CD4-positive, alpha-beta memory T cell (primary cell): ENCODE measurements at places on chromosomes 1 and 21. TPM values are rescaled to one million over a fixed set of nuclear protein-coding genes. Genes with fewer than 3 reads are reported as not detected.

The CFAP74 gene
- not detected for total RNA-seq

The ZBTB37 gene
- total RNA-seq: 24.3 TPM

The TM2D1 gene
- 55.1 TPM for total RNA-seq

The KAZN gene
- total RNA-seq: not detected

The SLC6A9 gene
- total RNA-seq: 0.84 TPM

The SYT6 gene
- total RNA-seq: not detected
